Germinal center (tissue), 1 donor: ENCODE measurements at places on chromosomes 5 and 9.

DNA sequence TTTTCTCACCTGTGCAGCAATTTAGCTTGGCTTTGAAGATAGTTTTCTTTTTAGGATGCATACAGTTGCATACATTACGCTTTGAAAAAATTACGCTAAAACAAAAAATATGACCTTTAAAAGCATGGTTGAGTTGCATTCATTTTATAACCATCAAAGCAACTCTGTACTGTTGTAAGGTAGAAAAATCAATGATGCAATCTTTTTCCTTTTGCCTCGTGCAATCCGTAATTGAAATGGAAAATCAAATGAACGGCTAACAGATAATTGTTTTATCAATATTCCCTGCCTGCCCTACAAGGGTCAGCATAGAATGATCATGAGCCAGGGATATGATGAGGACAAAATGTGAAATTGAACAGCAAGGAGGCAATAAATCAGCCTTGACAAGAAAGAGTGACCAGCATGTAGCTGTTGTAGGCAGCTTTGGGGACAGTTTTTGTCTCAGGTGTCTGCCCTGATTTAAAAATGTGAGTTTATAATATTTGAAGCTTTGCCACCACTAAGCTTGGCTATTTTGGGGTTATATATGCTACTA, 98.2 kb downstream of the PBX3 start:
- DNase-seq, result no peak

- DNase-seq, result no peak
These were observed 16.2 kb upstream of the GABBR2 start for GRCh38 chr9:98724810-98725530.

GRCh38 chr9:75601280-75601679, 289.2 kb upstream of the PCSK5 start:
- no peak for DNase-seq

- no peak for DNase-seq
These were observed 305.7 kb upstream of the TNC start for GRCh38 chr9:115423646-115424045.

- no peak for DNase-seq
These were observed 1050.4 kb downstream of the MAT2B start for GRCh38 chr5:164555809-164556208.
